NCI-H1105 (cell line): ENCODE measurements at places on chromosomes 5 and 9.
A peak's percentile ranks its signal among the peaks of the same experiment; 100 is the strongest.

- no peak for DNase-seq
These were observed 225.7 kb downstream of the TMEM167A start for GRCh38 chr5:82851471-82851870.

GRCh38 chr9:26324786-26325443 lies 567.7 kb downstream of the CAAP1 start:
- DNase-seq = no peak

DNA sequence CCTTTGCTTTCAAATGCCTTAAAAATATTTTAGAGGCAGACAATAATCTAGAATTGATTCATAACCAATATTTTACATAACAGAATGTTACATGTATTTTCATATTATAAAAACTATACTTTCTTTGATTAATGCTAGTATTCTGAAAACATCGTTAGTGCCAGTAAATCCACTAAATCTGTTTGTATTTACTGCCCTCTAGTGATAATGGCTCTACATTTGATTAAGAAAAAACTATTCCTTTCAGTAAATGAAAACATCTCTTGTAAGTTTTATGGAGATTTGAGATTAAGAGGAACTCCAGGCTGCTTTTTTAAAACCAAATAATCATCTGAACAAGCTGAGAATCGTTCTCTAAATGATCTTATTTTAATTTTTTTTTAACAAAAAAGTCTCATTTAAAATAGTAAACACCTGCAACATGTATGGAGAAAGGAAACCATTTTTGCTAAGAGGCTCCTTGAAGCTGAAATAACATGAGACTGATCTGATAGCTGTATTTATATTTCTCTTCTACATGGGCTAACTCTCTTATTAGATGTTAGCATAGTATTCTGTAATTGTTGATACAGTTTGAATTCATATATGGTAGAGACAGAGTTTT lies 424.7 kb downstream of the RAB3C start:
- peak; percentile 8 for DNase-seq

GRCh38 chr9:35103660-35104191 lies 795 bp upstream of the STOML2 start:
- DNase-seq = no peak

- no peak for DNase-seq
These were observed 226.3 kb downstream of the AOPEP start for GRCh38 chr9:94952565-94953373.

DNA sequence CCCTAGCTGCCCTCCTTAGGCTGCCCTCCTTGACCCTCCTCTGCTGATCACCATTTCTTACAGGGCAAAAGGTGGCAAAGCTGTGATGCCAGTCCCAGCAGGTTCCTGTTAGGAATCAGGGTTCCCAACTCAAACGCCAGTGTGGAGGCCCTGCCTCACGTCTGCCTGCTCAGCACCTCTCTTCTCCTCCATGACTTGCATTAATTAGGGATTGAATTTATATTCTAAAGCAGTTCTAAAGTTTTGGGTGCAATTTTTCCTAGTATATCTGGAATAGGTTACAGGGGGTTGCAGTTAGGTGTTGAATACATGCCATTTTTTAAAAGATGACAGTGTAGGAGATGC lies 13.2 kb upstream of the PLEKHG4B start:
- DNase-seq = no peak

- no peak for DNase-seq
These were observed 1.7 kb upstream of the CCDC183 start for GRCh38 chr9:136794281-136794999.

- no peak for DNase-seq
These were observed 83.6 kb upstream of the CPEB4 start for GRCh38 chr5:173804579-173804978.
